ENCODE measurements at places on chromosomes 2 and 18.

GRCh38 chr2:15145046-15145817 lies 415.9 kb downstream of the NBAS start:
- DNase-seq, result no peak

DNA sequence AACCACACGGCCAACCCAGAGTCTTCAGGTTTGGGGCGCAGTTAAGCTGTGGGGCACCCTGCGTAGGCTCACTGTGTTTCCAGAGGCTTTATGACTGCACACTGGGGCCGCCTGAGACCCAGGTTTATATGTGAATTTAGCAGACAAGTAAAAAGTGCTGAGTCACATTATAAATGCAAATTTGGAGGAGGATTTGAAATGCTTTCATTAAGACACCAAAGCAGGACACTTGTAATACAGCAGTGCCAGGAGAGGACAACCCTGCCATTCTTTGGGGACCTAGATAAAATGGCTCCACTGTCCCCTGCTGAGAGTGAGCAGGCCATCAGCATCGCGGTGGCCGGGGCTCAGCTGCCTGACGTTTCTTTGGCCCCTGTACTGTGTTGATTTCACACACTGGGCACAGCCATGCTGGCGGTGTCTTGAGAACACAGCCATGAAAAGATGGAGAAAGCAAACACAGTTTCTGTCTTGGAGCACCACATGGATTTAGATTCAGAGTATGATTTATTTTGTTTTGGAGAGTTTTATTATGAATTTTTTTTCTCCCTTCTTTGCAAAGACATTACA lies 10.2 kb downstream of the ACKR3 start:
- DNase-seq, result no peak

DNA sequence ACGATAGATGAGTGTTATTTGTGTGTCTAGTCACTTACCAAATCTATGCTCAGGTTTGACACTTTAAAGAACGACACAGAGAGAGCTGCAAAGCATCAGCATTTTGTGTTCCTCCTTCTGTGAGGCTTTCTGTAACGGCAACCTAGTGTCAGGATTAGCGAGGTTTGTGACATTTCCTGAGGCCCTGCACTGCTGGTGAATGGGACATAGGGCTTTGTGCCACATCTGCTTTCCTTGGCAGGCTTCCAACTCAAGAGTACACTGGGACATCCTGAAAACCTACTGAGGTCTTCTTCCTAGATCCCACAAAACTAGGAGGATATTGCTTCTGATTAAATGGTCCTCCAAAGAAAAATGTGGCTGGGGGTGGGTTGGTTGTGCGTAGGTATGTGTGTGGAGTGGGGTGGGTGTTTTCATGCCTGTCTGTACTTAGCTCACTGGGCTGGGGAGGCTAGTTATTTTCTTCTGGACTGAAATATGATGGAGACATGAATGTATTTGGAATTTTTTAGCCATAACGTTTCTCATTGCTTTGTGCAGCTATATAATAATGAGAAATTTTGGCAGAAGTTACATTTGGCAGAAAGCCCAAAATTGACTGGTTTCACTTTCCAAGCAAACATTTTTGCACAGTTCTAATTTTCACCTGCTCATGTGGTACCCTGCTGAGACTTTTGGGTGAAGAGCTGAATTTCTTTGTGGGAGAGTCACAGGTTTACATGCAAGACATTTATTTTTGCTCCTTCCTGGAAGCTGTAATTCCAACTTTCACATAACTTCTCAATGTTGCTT lies 308.4 kb downstream of the XIRP2 start:
- peak; percentile 14 for DNase-seq

- DNase-seq, result no peak
These were observed 13.7 kb upstream of the TET3 start for GRCh38 chr2:73970850-73971471.

DNA sequence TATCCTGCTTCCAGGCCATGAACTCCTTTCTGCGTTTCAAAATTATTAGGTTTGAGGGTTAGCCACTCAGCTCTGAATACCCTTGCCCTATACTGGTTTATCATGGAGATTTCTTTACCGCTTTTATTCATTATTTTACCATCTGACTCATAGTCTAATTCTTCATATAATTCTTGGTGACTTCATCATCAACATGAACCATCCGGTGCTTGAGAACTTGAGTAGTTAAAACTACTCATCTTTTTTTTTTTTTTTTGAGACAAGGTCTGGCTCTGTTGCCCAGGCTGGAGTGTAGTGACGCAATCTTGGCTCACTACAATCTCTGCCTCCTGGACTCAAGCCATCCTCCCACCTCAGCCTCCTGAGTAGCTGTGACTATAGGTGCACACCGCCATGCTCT lies 94.2 kb upstream of the LHCGR start:
- DNase-seq, result no peak

- DNase-seq, result no peak
These were observed at the start of gene ZAP70 for GRCh38 chr2:97713296-97714083. TSS of gene ZAP70 (plus strand) at chr2:97713576. CDS start at chr2:97724037, 10,461 bp downstream.

DNA sequence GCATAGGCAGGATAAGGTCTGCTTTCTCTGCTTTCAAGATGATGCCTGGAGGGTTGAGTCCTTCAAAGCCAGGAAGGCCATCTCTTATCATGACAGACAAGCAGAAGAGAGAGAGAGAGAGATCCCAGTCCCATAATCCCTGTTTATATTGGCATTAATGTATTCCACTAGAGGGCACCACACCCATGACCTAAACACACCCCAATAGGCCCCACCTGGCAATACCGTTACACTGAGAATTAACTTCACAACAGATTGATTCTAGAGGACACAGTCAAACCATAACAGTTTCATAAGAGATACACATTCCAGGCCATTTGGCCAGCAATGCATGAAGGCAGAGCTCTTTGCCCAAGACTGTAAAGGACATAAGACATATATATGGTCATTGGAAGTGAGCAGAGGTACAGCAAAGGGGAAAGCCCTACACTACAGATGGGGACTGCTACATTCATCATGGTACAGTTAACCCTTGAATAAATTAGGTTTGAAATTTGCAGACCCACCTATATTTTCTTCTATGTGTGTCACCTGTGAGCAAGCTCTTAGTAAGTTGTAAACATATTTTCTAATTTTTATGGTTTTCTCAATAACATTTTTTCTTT lies 1516.1 kb downstream of the RPIA start:
- DNase-seq, result no peak

DNA sequence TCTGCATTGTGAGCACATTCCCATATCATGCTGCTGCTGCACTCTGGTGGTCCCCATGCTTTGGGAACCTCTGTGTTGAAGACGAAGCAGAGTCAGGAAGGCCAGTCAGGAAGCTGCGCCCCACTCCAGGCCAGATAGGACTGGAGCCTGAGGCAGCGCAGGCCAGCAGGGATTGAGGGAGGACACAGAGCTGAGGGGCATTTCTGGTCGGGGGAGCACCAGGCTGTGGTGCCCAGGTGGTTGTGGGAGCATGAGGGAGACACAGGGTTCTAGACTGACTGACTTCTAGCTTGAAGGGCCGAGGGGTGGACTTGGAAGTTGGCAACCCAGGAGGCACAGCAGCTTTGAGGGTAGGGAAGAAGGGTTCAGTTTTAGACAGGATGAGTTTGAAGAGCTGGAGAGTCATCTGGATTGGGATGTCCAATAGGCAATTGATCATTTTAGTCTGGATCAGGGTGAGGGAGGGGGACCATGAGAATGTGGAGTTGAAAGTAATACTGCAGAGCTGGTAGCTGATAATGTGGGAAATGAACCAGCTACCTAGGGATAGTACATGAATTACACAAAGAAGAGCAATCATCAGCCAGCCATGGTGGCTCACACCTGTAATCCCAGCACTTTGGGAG lies 1.4 kb upstream of the ACTG2 start:
- DNase-seq, result no peak

All from left renal cortex interstitium (tissue), 4 donors.